ENCODE measurements at places on chromosomes 12 and 14. TPM values are rescaled to one million over a fixed set of nuclear protein-coding genes. Genes with fewer than 3 reads are reported as not detected.

Gene CCDC88C
- 43.7 TPM for total RNA-seq

Gene COQ10A
- total RNA-seq: 16.5 TPM

Gene ESYT1
- total RNA-seq: 57.4 TPM

Gene SDSL
- total RNA-seq: 3.0 TPM

Gene ANKRD33
- 0.14 TPM for total RNA-seq

Gene TPCN1
- 61.7 TPM for total RNA-seq

Gene CPSF2
- total RNA-seq: 30.9 TPM

Gene RPL10L
- total RNA-seq: not detected

Gene ZFHX2
- 4.5 TPM for total RNA-seq

GRCh38 chr12:26239122-26239851, 43.9 kb downstream of the SSPN start:
- H3K27ac ChIP-seq: no peak overlapping the region
- H3K27me3 ChIP-seq: no peaks in the 10 kb centered on the region
- no peaks in the 10 kb centered on the region for H3K4me1 ChIP-seq
- no peak for DNase-seq

- no peak overlapping the region for H3K27ac ChIP-seq
- H3K4me1 ChIP-seq: no peaks in the 10 kb centered on the region
- H3K4me3 ChIP-seq: no peak overlapping the region
These were observed 187.8 kb downstream of the ADGRD1 start for GRCh38 chr12:131141514-131141913.

GRCh38 chr12:80845639-80846038, 92.1 kb downstream of the LIN7A start:
- no peaks in the 10 kb centered on the region for H3K27me3 ChIP-seq
- H3K4me3 ChIP-seq: no peak overlapping the region
- H3K36me3 ChIP-seq: no peaks in the 10 kb centered on the region
- DNase-seq: no peak
- no peak overlapping the region for H3K27ac ChIP-seq
- no peaks in the 10 kb centered on the region for H3K4me1 ChIP-seq

GRCh38 chr12:43444940-43445564, 107.0 kb downstream of the ADAMTS20 start:
- no peak overlapping the region for H3K4me3 ChIP-seq
- peak; percentile 56 for DNase-seq
- no peaks in the 10 kb centered on the region for H3K36me3 ChIP-seq
- no peak overlapping the region for H3K27ac ChIP-seq

DNA sequence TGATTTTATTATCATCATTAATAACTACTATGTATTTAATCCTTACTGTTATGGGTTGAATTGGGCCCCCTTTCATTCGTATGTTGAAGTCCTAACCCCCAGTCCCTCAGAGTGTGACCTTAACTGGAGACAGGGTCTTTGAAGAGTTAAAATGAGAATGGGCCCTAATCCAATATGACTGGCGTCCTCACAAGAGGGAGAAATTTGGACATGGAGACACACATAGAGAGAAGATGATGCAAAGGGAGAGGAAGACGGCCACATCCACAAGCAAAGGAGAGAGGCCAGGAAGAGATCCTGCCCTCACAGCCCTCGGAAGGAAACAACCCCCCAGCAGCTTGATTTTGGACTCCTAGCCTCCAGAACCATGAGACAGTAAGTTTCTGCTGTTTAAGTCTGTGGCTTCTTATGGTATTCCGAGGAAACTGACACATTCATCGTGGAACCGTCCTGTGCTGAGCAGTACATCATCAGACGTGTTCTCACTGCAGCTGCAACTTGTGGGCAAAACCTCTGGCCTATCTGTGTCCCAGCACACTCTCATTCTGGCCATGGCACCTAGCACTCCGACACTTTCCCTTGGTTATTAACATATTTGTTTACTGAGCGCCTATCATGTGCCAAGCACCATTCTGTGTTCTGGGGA, 127.6 kb downstream of the SLC38A6 start:
- no peaks in the 10 kb centered on the region for H3K27me3 ChIP-seq
- H3K4me3 ChIP-seq: no peak overlapping the region
- peaks cover 13% of the 10 kb centered on the region for H3K4me1 ChIP-seq
- H3K36me3 ChIP-seq: no peaks in the 10 kb centered on the region

GRCh38 chr12:72267974-72268373, 4.2 kb upstream of the TRHDE start:
- H3K27me3 ChIP-seq: peaks cover 6% of the 10 kb centered on the region
- DNase-seq: no peak
- no peak overlapping the region for H3K27ac ChIP-seq

DNA sequence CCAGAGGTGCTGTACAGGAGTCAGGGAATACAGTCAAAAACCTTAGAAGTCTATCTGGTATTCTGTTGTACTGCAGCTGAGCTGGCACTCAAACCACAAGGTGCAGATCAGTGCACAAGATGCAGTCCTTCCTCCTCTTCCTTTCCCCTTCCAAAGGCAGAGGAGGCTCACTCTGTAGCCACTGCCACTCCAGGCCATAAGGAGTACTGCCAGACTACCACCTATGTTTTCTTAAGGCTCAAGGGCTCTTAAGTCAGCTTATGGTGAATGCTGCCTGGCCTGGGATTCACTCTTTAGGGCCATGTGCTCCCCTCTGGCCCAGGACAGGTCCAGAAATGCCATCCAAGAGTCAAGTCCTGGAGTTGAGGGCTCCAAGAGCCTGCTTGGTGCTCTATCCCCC, 200.3 kb downstream of the CRADD start:
- H3K4me3 ChIP-seq: no peak overlapping the region
- peaks cover 17% of the 10 kb centered on the region for H3K4me1 ChIP-seq
- no peaks in the 10 kb centered on the region for H3K27me3 ChIP-seq

DNA sequence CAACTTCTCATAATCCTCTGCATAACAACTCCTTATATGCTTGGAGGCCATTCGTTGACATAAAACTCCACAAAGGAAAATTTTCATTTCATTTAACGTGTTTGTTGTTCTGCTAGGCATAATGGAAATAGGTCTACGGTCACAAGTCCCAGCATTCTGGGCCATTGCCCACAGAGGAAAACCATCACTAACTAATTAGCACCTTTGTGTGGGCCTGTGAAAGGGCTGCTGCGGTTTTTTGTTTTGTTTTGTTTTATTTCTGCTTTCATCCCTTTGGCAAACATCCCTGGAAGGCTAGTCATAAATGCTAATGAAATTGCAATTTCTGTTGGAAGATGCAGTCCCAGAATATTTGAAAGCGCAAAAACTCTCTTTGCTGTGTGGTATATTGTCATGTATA, 180.3 kb downstream of the RMST start:
- no peak overlapping the region for H3K27ac ChIP-seq
- no peak overlapping the region for H3K4me3 ChIP-seq
- H3K27me3 ChIP-seq: no peaks in the 10 kb centered on the region
- no peaks in the 10 kb centered on the region for H3K4me1 ChIP-seq

DNA sequence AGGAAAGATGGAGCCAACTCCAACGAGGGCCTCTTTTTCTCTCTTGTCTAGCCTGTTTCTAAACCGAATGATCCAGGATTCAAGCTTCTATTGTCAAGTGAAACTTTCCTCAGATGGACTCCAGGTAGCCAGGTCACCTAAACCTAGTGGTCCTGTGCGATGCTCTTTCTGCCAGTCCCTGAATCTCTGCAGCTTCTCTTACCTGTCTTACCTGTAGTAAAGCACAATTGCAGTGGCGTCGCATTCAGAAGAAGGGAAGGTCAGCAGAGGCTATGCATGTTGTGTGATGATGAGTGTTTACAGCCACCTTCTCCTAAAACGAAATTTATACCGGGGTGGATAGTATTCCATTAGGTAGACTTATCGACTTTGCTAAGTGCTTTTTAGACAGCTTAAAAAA, 47.4 kb upstream of the TRAF3 start:
- peaks cover 13% of the 10 kb centered on the region for H3K36me3 ChIP-seq
- H3K4me3 ChIP-seq: no peak overlapping the region
- H3K4me1 ChIP-seq: peaks cover 2% of the 10 kb centered on the region
- H3K27ac ChIP-seq: no peak overlapping the region
- no peak for DNase-seq

DNA sequence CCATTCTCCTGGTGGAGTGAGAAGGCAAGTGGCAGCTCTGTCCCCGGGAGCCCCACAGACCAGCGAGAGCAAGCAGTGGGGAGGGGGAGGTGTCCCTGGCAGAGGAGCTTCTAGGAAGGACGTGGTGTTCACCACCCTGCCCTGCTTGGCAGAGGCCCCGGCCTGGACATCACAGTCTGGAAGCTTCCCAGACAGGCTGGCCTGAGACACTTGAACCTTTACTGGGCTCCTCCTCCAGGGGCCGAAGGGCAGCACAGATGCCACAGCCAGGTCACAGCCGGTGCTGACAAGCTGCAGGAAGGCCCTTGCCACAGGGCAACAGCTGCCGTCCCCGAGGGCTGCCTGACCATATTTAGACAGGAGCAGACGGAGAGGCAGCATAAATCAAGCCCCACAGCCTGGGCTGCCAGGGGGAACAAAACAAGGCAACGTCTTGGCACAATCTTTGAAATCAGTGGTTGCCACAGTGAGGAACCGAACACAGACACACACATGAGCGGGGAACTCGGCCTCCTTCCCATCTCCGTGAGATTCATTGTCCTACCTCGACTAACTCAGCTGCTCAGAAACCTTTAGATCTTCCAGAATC, 28.5 kb downstream of the PRIMA1 start:
- H3K27ac ChIP-seq: peak overlapping the region; percentile 27
- no peaks in the 10 kb centered on the region for H3K36me3 ChIP-seq
- DNase-seq: peak; percentile 11

DNA sequence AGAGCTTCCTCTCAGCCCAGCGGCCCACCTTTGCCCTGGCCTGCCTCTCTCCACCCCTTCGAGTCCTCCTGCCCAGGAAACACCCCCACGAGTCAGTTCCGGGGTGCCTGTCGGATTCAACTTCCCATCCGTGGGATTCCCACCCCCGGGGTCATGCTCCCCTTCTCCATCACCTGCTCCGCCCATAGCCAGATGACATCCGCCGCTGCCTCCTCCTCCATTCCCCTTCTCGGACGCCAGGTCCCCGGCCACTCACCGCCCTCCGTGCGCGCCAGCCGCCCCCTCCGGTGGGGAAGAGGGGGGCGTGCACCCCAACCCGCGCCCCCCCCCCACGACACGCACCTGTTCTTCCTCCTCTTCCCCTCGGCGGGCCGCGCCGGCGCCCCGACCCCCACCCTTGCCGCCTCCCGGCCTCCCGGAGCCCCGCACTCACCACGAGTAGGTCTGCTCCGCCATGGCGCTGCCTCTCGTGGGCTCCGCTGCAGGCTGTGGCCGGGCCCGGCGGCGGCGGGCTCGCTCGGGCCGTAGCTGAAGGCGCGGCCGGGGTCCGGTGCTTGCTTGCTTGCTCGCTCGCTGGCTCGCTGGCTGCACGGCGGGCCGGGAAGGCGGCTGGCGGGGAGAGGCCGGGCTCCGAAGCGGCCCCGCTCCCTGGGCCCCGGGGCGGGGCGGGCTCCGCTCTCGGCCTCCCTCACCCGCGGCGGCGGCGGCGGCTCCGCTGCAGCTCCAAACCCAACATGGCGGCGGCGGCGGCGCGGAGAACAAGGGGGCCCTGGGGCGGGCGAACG, 554 bp downstream of the SPPL3 start:
- peak; percentile 40 for DNase-seq
- peak overlapping the region; percentile 97 for H3K4me3 ChIP-seq
- peaks cover 4% of the 10 kb centered on the region for H3K4me1 ChIP-seq
- peak overlapping the region; percentile 96 for H3K27ac ChIP-seq
- H3K36me3 ChIP-seq: no peaks in the 10 kb centered on the region

DNA sequence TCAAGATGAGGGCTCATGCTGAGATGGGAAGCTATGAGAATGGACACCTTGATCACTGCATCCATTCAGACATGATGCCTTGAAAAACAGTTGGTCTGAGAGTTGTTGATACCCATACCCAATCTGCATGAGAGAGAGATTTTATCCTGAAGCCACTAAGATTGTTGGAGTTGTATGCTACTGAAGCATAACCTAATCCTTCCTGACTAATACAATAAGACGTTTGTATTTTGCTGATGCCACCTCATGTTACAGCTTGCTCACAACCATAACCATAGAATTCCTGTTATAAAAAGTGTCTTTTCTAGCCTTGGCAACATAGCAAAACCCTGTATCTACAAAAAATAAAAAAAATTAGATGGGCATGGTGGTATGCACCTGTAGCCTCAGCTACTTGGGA, 12.7 kb upstream of the SERPINA1 start:
- DNase-seq: no peak
- no peaks in the 10 kb centered on the region for H3K27me3 ChIP-seq
- H3K27ac ChIP-seq: no peak overlapping the region
- no peak overlapping the region for H3K4me3 ChIP-seq
- no peaks in the 10 kb centered on the region for H3K4me1 ChIP-seq
- H3K36me3 ChIP-seq: no peaks in the 10 kb centered on the region

DNA sequence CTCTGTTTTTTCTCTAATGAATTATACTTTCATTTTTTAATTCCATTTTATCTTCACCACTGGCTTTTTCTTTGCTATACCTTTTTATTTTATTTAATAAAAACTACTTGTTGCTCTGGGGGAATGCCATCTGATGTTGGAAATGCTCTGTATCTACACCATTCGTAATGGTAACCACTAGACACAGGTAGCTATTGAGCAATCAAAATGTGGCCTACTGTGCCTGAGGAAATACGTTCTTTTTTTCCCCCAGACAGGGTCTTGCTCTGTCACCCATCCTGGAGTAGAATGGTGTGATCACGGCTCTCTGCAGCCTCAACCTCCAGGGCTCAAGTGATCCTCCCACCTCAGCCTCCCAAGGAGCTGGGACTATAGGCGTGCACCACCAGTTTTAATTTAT, 140.2 kb downstream of the FUT8 start:
- H3K27me3 ChIP-seq: no peaks in the 10 kb centered on the region
- no peaks in the 10 kb centered on the region for H3K36me3 ChIP-seq
- H3K4me3 ChIP-seq: no peak overlapping the region
- no peak overlapping the region for H3K27ac ChIP-seq
- no peaks in the 10 kb centered on the region for H3K4me1 ChIP-seq

DNA sequence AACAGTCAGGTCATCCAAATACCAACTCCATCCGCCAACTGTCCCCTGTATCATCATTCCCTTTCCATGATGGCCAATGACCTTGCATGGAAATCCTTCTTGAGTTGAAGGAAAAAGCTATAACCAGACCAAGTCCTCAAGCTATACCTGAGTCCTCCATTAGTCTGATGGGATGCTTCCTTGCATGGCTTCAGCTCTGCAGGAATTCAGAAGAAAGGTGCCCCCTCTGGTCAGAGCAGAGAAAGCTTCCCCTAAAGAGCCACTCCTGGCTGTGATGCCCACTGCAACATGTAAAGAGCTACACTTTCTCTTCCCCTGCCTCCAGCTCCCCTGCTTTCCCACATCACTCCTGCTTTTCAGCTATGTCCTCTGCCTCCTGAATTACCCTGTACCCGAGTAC, 43.1 kb upstream of the FKBP4 start:
- peaks cover 3% of the 10 kb centered on the region for H3K27me3 ChIP-seq
- no peak for DNase-seq
- H3K4me1 ChIP-seq: no peaks in the 10 kb centered on the region
- no peak overlapping the region for H3K4me3 ChIP-seq

GRCh38 chr12:57124261-57124877, 3.9 kb upstream of the LRP1 start:
- DNase-seq: peak; percentile 86
- H3K4me1 ChIP-seq: no peaks in the 10 kb centered on the region
- H3K27me3 ChIP-seq: no peaks in the 10 kb centered on the region
- H3K27ac ChIP-seq: no peak overlapping the region
- H3K36me3 ChIP-seq: no peaks in the 10 kb centered on the region

- H3K36me3 ChIP-seq: no peaks in the 10 kb centered on the region
- no peak overlapping the region for H3K4me3 ChIP-seq
- no peak for DNase-seq
- H3K27ac ChIP-seq: no peak overlapping the region
- H3K4me1 ChIP-seq: no peaks in the 10 kb centered on the region
These were observed 689.7 kb downstream of the BCL11B start for GRCh38 chr14:98582276-98582675.

- DNase-seq: no peak
- H3K4me1 ChIP-seq: no peaks in the 10 kb centered on the region
- no peaks in the 10 kb centered on the region for H3K36me3 ChIP-seq
- H3K27me3 ChIP-seq: no peaks in the 10 kb centered on the region
- H3K27ac ChIP-seq: no peak overlapping the region
These were observed 319.7 kb downstream of the SNAPC1 start for GRCh38 chr14:62081951-62082350.

All from lung (tissue), 17 donors.